ENCODE measurements at places on chromosomes 7 and 10.

DNA sequence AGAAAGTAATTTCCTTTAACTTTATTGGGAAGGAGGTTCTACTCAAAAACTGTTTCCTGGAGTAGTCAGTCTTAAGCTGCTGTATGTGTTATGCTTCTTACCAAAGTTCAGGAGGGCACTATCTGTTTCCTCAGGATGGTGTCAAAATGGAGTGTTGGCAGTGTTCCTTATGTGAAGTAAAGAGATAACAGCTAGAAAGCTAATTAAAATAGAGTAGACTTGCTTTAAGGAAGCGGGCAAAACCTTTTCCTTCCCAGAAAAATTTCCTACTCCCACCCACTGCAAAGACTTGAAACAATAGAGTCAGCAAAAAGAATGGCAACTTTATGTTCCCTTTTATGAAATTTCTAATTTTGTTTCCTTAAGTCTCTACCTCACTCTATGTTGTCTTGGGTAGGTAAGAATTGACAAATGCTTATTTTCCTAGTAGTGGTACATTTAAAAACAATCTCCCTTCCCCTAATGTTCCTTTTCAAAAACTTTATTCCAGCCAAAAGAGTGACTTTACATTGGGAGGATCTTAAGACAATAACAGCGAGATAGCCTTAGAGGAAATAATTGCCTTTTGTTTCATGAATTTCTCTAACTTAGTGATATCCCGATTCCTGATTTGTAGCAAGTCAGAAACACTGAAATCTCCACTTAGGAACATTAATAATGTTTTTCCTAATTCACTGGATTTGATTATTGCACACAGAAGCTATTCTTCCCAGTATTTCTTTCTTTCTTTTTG lies 26.5 kb upstream of the ENTPD1 start:
- no peak for DNase-seq

DNA sequence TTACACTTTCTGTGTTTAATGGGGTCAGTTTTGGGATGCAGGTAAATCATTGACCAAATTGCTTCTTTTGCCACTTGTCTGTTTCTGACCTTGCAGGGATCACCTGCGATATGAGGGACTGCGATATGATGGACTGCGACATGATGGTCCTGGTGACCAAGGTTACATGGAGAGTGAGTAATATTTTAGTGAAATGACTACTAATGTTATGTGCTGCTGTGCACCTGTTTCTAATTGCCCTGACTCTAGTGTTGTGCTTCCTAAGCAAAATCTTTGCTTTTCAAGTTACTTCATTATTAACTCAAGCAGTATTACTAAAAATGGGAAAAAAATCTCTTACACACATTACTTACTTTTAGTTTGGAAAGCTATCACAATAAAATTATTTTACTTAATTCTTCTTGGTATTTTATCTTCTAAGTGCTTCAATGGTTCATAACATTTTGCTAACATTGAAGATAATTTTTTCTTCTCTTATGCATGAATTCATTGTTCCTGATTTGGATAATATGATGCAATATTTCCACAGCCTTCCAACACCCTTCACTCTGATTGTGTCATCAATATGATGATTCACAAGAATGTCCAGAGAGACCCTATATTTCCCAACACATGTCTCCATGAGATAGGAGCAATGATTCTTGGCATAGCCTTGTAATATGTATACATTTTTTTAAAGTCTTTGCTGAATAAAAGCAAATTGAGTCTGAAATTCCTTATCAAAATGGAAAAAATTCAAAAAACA lies 306.2 kb upstream of the AKR1E2 start:
- no peak for DNase-seq

GRCh38 chr10:71064413-71065118 lies 147.8 kb upstream of the UNC5B start:
- no peak for DNase-seq

DNA sequence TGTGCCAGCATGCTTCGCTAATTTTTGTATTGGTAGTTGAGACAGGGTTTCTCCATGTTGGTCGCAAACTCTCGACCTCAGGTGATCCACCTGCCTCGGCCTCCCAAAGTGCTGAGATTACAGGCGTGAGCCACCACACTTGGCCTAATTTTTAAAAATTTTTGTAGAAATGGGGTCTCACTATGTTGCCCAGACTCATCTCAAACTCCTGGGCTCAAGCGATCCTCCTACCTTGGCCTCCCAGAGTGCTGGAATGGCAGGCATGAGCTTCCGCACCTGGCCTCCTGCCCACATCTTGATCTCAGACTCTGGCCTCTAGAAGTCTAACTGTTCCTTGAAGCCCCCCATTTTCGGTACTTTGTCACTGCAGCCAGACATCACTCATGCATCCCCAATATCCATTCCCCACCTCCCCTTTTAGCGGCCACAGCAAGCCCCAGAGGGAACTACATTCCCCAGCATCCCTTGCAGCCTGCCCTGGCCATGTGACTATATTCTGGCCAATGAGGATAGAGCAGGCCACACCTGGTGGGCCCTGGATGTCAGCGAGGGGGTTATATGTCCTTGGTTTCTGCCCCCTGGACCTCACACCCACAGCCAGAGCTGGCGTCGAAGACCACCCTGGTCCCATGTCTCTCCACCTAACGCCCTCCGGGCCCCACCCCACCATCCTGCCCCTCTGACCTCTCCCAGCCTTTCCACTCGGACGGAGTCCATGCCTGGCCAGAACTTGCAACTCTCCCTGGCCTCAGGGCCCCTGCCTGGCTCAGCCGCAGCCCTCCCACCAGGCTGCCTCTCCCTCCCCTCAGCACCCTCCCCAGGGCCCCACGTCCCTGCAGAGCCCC lies 33.8 kb downstream of the MICALL2 start:
- DNase-seq: no peak

GRCh38 chr10:118809357-118810220 lies 54.8 kb upstream of the CACUL1 start:
- DNase-seq: no peak

DNA sequence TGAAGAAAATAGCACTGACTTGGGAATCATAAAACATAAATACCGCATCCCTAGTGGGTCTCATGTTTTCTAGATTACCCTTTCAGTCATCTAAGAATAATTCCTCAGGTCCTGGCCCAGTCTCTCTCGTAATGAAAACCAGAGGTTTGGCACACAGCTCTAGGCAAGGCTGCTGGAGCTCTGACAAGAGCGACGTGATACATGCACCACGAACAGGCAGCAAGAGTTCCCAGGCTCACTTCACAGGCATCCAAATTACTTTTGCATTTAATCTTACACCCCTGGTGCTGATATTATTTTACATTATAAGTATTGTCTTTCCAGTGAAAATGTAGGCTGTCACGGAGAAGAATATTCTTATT lies 105.2 kb downstream of the THSD7A start:
- DNase-seq: no peak

- DNase-seq: peak; percentile 85
Observed at GRCh38 chr7:32163141-32163806, 93.1 kb upstream of the PDE1C start.

- DNase-seq: no peak
Observed at GRCh38 chr10:125030567-125031197, 88.8 kb downstream of the ZRANB1 start.
